ENCODE measurements at places on chromosomes 7 and 10. TPM values are rescaled to one million over a fixed set of nuclear protein-coding genes. Genes with fewer than 3 reads are reported as not detected.

CACNB2 gene
- total RNA-seq, result not detected

IFIT1 gene
- total RNA-seq, result 1.8 TPM

CRYGN gene
- total RNA-seq, result not detected

SRRM3 gene
- total RNA-seq, result 0.45 TPM

OR2A5 gene
- not detected for total RNA-seq

PRLHR gene
- not detected for total RNA-seq

EN2 gene
- 0.09 TPM for total RNA-seq

C7orf33 gene
- not detected for total RNA-seq

SEMA3C gene
- total RNA-seq, result 22.5 TPM

SLC13A4 gene
- not detected for total RNA-seq

MLLT10 gene
- 60.6 TPM for total RNA-seq

MAT1A gene
- total RNA-seq, result not detected

THSD7A gene
- total RNA-seq, result 47.2 TPM

SPDYE11 gene
- not detected for total RNA-seq

DLX6 gene
- total RNA-seq, result not detected

STOX1 gene
- total RNA-seq, result 0.09 TPM

NXPH1 gene
- total RNA-seq, result not detected

PRPS1L1 gene
- total RNA-seq, result not detected

SYNPO2L gene
- not detected for total RNA-seq

HECW1 gene
- not detected for total RNA-seq

MYO1G gene
- total RNA-seq, result under 0.01 TPM

SLC39A12 gene
- total RNA-seq, result under 0.01 TPM

CYP3A7 gene
- not detected for total RNA-seq

RBM20 gene
- total RNA-seq, result 0.27 TPM

CTAGE8 gene
- not detected for total RNA-seq

SLC18A3 gene
- total RNA-seq, result under 0.01 TPM

HMX2 gene
- not detected for total RNA-seq

NRG3 gene
- total RNA-seq, result 0.19 TPM

SLC26A3 gene
- not detected for total RNA-seq

TEX47 gene
- total RNA-seq, result not detected

NEBL gene
- total RNA-seq, result 3.1 TPM

LEP gene
- total RNA-seq, result under 0.01 TPM
